ENCODE measurements at places on chromosomes 3 and 15. TPM values are rescaled to one million over a fixed set of nuclear protein-coding genes. Genes with fewer than 3 reads are reported as not detected.
A peak's percentile ranks its signal among the peaks of the same experiment; 100 is the strongest.

The LIPH gene
- total RNA-seq, result 18.3 TPM

The GOLGA6L10 gene
- 0.60 TPM for total RNA-seq

The GPR62 gene
- total RNA-seq, result not detected

DNA sequence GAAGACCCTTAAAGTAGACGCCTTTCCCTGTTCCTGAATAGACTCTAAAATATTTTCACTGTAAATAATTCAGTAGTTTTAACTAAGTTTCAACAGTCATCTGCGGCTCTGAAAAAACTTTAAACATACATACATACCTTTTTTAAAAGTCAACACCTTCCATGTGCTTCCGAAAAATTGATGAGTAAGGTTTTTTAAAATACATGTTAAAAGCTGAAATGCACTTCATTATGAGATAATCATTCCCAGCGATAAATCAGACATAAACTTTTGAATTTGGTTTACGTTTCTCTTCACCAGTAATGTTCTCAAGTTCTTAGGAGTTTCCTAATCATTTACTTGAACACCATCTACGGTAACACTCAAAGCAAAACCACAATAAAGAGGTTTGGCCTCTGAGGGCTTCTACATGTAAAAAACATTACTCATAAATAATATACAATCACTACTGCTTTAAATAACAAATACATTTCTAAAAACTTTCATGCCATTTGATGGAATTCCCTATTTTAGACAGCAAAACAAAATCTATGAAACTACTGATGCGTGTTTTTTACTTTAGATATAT lies 403.5 kb downstream of the SHQ1 start:
- no peak for DNase-seq
- peaks cover 32% of the 10 kb centered on the region for H3K4me1 ChIP-seq
- peak overlapping the region; percentile 94 for H3K4me3 ChIP-seq

DNA sequence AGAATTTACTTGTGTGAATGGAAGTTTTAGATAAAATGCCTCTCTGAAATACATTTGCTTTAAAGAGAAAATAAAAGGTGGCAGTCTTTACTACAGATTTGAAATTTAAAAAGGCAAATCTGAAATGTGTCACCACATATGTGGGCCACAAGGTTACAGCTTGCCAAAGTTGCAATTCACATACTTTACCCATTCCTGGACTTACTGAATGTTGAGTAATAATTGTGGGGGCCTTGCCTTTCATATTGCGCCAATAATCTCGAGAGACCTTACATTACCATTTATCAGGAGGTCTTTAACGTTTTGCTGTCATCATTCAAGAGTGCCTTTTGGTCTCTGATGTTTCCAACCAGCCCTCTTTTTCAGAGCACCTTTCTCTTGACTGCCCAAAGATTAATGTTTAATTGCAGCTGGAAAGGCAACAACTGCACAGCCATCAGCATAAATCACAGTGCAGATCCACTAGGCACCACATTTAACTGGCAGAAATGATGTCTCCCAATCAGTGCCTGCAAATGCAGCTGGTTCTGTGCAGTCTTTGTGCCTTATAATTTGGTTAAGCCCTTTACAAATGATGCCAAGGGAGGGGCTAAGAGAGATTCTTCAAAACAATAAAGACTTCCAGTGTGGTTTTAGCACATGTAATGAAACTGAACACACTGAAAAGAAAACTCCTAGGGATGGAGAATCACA lies 206.8 kb downstream of the MAGI1 start:
- no peak for DNase-seq
- no peak overlapping the region for H3K4me3 ChIP-seq
- no peaks in the 10 kb centered on the region for H3K27me3 ChIP-seq
- H3K36me3 ChIP-seq, result no peaks in the 10 kb centered on the region

The ARNT2 gene
- 2.4 TPM for total RNA-seq

The SH3GL3 gene
- not detected for total RNA-seq

DNA sequence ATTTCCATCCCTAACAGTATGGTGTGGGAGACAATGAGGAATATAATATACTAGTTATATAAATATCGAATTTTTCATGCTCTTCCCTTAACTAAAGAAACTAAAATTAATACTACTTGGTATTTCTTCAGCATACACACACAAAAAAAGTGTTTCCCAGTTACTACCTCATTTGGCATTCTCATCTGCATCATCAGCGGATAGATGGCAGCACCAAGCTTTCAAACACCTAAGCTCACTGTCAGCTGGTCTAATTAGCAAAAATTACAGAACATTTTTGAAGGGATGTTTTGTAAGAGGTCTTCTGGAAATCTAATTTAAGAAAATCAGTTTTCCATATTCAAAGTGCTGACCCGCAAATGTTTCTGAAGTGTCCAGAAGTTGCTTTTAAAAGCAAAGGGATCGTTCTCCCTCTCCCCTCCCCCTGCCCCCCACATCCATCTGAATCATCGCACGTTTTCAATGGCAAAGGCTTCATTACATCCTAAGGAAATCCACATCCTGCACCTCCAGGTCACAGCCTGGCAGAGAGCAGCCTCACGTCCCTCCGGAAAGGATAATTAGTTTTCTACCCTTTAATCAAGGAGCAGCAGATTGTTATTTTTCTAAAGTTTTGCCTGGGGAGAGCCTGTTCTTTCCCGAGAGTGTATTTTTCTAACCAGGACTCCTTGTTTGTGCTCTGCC lies 86.1 kb upstream of the SPATA12 start:
- DNase-seq, result no peak
- H3K36me3 ChIP-seq, result no peaks in the 10 kb centered on the region
- no peak overlapping the region for H3K4me3 ChIP-seq
- no peak overlapping the region for H3K27ac ChIP-seq
- H3K27me3 ChIP-seq, result no peaks in the 10 kb centered on the region

DNA sequence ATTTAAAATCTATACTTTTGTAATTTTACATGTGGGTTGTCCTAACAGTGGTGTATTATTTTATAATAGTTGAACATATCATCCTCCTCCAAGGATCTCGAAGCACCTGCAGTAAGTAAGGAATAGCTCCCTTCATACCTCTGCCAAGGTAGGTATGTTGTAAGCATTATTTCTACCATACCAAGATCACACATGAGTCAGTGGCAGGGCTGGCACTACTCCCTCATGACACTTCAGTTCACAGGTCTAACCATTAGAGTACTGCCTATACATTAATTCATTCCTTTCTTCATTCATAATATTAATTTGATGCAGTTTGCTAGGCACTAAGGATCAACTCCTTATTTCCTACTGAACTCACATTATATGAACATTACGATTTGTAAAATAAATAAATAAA lies 11.9 kb upstream of the LEKR1 start:
- H3K27me3 ChIP-seq, result no peaks in the 10 kb centered on the region
- peaks cover 72% of the 10 kb centered on the region for H3K4me1 ChIP-seq
- DNase-seq, result no peak
- no peak overlapping the region for H3K27ac ChIP-seq

GRCh38 chr15:51356983-51357382 lies 15.5 kb downstream of the GLDN start:
- H3K4me3 ChIP-seq, result no peak overlapping the region
- no peaks in the 10 kb centered on the region for H3K36me3 ChIP-seq
- no peaks in the 10 kb centered on the region for H3K27me3 ChIP-seq
- DNase-seq, result no peak

GRCh38 chr3:176696816-176697215 lies 500.5 kb downstream of the TBL1XR1 start:
- no peak overlapping the region for H3K27ac ChIP-seq
- H3K4me1 ChIP-seq, result no peaks in the 10 kb centered on the region
- DNase-seq, result no peak
- H3K27me3 ChIP-seq, result no peaks in the 10 kb centered on the region

The TAGLN3 gene
- total RNA-seq, result 0.98 TPM

DNA sequence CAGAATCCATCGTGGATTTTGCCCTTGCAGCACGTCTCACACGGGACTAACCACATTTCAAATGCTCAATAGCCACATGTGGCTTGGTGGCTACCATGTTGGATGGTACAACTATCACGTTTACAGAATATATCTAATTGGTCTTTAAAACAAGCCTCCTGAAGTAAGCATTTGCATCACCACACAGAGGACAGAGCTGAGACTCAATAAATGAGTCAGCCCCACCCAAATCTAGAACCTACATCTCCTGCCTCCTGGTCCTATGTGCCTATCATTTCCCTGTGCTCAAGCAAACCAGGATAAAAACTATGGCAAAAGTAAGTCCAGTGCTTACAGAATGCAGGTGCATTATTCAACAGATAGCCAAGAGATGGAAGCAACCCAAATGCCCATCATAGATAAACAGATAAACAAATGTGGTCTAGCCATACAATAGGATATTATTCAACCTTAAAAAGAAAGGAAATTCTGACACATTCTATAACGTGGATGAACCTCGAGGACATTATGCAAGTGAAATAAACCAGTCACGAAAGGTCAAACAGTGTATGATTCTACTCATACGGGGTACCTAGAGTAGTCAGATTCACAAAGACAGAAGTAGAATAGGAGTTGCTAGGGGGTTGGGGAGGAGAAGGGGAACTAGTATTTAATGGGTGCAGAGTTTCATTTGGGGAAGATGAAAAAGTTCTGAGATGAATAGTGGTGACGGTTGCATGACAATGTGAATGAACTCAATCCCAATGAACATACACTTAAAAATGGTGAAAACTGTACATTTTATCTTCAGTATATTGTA lies 43.9 kb downstream of the SRGAP3 start:
- H3K27ac ChIP-seq, result no peak overlapping the region
- no peaks in the 10 kb centered on the region for H3K36me3 ChIP-seq
- no peak for DNase-seq
- H3K27me3 ChIP-seq, result no peaks in the 10 kb centered on the region
- no peak overlapping the region for H3K4me3 ChIP-seq

DNA sequence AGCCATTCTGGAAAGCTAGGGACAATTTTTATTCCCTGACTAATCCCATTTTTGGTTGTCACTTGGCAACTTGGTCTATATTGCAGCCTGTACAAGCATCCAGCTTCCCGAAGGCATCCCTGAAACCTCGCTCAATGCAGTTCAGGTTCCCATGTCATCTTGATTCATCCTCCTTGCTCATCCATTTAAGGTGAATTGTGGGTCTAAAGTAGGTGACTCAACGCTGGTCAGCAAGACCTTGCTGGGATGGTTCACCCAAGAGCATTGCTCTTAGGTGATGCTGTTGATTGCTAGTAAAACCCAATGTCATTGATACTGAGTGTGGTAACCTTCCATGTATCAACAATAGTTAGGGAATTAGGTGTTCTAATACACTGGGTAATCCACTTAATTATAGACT lies 13.1 kb upstream of the RAB8B start:
- no peaks in the 10 kb centered on the region for H3K4me1 ChIP-seq
- H3K27ac ChIP-seq, result no peak overlapping the region
- no peaks in the 10 kb centered on the region for H3K36me3 ChIP-seq
- no peak overlapping the region for H3K4me3 ChIP-seq

The SEMA5B gene
- not detected for total RNA-seq

GRCh38 chr3:71681224-71681668 lies 44.0 kb downstream of the EIF4E3 start:
- no peak overlapping the region for H3K4me3 ChIP-seq
- H3K27me3 ChIP-seq, result no peaks in the 10 kb centered on the region
- peak overlapping the region; percentile 21 for H3K27ac ChIP-seq
- no peak for DNase-seq
- peaks cover 44% of the 10 kb centered on the region for H3K4me1 ChIP-seq

DNA sequence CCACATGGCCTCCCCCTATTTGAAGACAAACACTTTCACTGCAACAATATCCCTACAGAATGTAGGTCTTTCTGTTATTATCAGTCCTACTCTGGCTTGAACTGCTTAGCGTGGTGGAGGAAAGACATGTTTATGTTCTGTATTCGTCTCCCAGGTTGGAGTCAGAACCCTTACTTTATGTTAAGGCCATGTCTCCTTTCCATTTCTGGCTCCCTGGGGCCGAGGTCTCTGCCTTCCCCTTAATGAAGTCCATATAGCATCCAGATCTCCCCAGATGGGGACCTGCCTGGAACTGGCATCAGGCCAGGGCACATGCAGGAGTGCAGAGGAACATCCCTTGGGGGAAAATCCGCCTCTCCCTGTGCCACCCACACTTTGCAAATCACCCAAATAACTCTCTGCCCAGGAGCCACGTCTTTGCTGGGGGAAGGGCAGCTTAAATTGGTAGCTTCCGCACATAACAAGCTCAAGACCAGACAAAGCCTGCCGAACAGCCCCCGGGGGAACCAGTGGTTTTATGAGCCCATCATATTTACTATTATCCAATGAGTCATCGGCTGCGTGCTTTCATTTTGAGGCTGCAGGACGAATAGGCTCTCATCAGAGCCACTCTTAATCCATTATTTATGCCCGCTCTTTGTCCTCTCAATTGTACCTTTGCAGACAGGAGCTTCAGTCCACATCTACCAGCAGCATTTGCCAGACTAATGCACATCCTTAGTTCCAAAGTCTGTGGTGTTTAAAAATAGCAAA lies 237.0 kb downstream of the UACA start:
- H3K27me3 ChIP-seq, result no peaks in the 10 kb centered on the region
- H3K4me3 ChIP-seq, result peak overlapping the region; percentile 21
- H3K4me1 ChIP-seq, result peaks cover 14% of the 10 kb centered on the region
- H3K36me3 ChIP-seq, result no peaks in the 10 kb centered on the region

GRCh38 chr3:10305331-10305902 lies 12.7 kb upstream of the GHRL start:
- H3K27me3 ChIP-seq, result no peaks in the 10 kb centered on the region
- no peak overlapping the region for H3K4me3 ChIP-seq
- peaks cover 94% of the 10 kb centered on the region for H3K36me3 ChIP-seq
- no peaks in the 10 kb centered on the region for H3K4me1 ChIP-seq
- DNase-seq, result no peak
- no peak overlapping the region for H3K27ac ChIP-seq

The PPP1R14D gene
- total RNA-seq, result not detected

Measured in suprapubic skin (tissue), 4 donors.